M059J (cell line): ENCODE measurements at places on chromosomes 12 and 14. TPM values are rescaled to one million over a fixed set of nuclear protein-coding genes. Genes with fewer than 3 reads are reported as not detected.

Gene KRT78
- 0.22 TPM in 1 of 2 replicates, not detected in the other for total RNA-seq

Gene POTEG
- total RNA-seq, result not detected in 2 replicates

Gene TAS2R7
- total RNA-seq, result not detected in 2 replicates

Gene SERPINA10
- not detected in 2 replicates for total RNA-seq

Gene C14orf180
- not detected in 2 replicates for total RNA-seq

Gene RNASE3
- total RNA-seq, result not detected in 2 replicates

Gene NELL2
- total RNA-seq, result 0.25 TPM in 1 of 2 replicates, not detected in the other

Gene MANSC4
- not detected in 2 replicates for total RNA-seq

Gene INHBC
- total RNA-seq, result not detected in 2 replicates

Gene ASIC1
- 0.69 and 4.2 TPM in 2 replicates for total RNA-seq

Gene BEST3
- 0.02 TPM in 1 of 2 replicates, not detected in the other for total RNA-seq

Gene SRRM4
- total RNA-seq, result not detected in 2 replicates

Gene TMEM119
- total RNA-seq, result 0.05 TPM in 1 of 2 replicates, not detected in the other

Gene GDF3
- not detected in 2 replicates for total RNA-seq

Gene RERG
- 1.4 TPM in 1 of 2 replicates, not detected in the other for total RNA-seq

Gene BICDL1
- 0.44 and 0.89 TPM in 2 replicates for total RNA-seq

Gene GPR135
- 0.79 and 1.3 TPM in 2 replicates for total RNA-seq

Gene TMEM116
- total RNA-seq, result 6.9 and 7.3 TPM in 2 replicates

Gene PMCH
- not detected in 2 replicates for total RNA-seq

Gene MYO1H
- total RNA-seq, result not detected in 2 replicates

Gene RD3L
- total RNA-seq, result not detected in 2 replicates

Gene P2RX7
- 2.8 and 6.1 TPM in 2 replicates for total RNA-seq

Gene PPP4R4
- 0.15 and 0.99 TPM in 2 replicates for total RNA-seq

Gene HVCN1
- total RNA-seq, result 0.30 and 2.1 TPM in 2 replicates

Gene MYF5
- not detected in 2 replicates for total RNA-seq

Gene LRIG3
- total RNA-seq, result 25.9 and 32.6 TPM in 2 replicates

Gene CCDC177
- total RNA-seq, result not detected in 2 replicates
